ENCODE measurements at places on chromosomes 7 and 10.

GRCh38 chr10:27457966-27458365 is 46.1 kb upstream of the RAB18 start:
- no peak for DNase-seq

GRCh38 chr10:104527013-104527412 is 114.1 kb upstream of the SORCS3 start:
- DNase-seq: no peak

GRCh38 chr10:133315847-133316246 is 7.1 kb downstream of the ZNF511 start:
- DNase-seq: no peak

DNA sequence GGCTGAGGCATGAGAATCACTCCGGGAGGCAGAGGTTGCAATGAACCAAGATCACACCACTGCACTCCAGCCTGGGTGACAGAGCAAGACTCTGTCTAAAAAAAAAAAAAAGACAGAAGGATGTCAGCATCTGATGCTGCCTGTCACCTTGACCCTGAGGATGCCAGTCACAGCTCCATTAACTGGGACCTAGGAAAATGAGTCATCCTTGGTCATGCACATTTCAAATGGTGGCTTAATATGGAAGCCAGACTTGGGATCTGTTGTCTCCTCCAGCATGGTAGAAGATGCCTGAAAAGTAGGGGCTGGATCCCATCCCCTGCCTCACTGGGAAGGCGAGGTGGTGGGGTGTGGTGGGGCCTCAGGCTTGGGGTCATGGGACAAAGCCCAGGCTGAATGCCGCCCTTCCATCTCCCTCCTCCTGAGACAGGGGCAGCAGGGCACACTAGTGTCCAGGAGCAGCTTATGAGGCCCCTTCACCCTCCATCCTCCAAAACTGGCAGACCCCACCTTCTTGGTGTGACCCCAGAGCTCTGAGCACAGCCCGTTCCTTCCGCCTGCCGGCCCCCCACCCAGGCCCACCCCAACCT is 1.3 kb downstream of the NOS3 start:
- no peak for DNase-seq

DNA sequence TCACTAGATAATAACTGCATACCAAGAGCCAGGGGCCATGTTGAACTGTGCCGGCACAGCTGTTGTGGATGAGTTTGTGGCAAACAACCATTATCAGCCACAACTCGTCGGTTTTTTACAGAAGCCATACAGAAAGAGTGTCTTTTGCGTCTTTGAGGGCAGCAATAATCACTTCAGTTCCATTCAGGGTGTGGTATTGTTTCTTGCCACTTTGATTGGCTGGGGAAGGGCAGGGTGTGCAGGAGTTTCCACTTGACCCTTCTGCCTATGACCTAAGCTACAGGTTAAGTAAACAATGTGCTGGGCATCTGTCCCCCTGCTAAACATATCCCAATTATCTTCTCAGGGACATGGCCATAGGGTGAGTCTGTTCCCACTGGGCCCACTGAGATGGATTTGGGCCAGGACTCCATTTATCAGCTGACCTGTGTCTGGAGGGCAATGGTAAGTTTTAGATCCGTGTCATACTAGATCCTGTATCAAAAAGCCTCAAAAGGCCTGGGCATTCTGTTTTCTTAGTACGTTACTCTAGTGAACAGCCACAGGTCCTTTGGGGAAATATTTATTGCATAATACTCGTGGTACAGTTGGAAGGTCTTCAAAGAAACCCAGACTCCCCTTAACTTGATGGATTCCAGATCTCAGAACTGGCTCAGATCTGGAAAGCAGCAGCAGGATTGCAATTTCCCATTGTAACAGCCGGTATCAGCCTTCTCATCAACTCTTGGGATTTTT is 15.9 kb downstream of the ZNF3 start:
- DNase-seq: no peak

DNA sequence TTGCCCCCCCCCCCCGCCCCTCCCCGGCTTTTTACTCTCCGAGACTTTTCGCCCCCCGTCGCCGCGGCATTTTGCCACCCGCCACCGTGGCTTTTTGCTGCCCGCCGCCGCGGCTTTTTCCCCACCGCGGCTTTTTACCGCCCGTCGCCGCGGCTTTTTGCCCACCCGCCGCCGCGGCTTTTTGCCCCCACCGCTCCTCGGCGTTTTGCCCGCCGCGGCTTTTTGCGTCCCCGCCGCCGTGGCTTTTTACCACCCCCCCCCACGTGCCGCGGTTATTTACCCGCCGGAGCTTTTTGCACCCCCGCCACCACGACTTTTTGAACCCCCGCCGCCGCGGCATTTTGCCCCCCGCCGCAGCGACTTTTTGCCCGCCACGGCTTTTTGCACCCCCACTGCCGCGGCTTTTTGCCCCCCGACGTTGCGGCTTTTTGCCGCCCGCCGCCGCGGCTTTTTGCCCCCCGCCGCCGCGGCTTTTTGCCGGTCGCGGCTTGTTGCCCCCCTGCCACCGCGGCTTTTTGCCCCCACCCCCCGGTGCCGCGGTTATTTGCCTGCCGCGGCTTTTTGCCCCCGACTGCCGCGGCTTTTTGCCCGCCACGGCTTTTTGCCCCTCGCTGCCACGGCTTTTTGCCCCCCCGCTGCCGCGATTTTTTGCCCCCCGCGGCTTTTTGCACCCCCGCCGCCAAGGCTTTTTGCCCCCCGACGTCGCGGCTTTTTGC is 461.1 kb downstream of the ZNF33B start:
- no peak for DNase-seq

GRCh38 chr10:52652431-52653262 is 119.9 kb downstream of the MBL2 start:
- DNase-seq: no peak

GRCh38 chr10:119409906-119410305 is 132.6 kb downstream of the RGS10 start:
- no peak for DNase-seq

DNA sequence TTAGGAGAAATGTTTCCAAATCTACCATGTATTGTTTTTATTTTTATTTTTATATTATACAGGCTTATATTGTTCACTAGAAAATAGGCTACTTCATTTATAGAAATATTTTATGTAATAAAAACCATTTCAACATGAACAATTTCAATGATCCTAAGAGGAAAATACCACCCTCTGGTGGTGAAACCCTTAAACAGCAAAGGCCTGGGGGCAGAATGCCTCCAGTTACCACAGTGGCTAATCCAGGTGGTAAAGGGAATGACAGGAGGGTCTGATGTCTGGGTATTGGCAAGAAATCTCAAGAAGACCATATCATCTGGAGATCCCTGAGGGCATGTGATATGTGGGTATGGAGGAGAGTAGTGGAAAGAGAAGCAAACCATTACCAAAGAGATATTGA is 19.3 kb downstream of the MACC1 start:
- no peak for DNase-seq

- no peak for DNase-seq
Measured at GRCh38 chr7:50556247-50556991, 8.8 kb downstream of the DDC start.

DNA sequence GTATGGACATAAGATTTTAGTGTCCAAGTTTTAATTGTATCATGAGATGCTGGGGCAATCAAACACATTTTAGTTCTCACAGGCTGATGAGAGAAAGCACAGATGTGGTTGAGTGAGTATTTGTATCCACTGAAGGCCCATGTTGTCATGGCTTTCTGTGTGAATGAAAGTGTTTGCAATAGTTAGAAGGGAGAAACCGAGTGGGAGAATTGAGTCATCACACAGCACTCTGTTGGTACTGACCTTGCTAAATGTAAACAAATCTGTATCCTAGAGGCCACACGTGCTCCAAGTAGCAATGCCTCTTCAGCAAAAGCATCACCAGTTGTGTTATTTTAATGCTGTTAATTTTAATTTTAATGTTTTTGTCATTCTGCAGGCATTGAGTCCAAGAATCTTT is 121.2 kb downstream of the EMX2 start:
- no peak for DNase-seq

DNA sequence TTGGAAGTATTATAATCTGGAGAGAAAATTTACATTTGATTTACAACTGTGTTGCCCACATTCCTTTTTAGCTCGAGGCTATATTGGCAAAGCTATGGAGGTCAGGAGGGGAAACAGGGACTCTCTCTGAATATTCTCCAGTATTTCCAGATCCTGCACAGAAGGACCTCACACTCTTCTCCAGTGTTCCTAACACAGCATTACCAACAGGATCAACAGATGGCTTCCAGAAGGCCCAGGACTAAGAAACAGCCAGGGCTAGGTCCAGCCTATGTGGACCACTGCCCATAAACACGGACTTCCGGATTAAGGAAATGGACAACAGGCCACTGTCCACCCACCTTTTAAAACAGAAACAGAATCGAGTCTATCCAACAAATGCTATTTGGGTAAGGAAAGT is 65.3 kb downstream of the CHCHD3 start:
- DNase-seq: no peak

- no peak for DNase-seq
Measured at GRCh38 chr7:1290026-1290678, 57.5 kb downstream of the UNCX start.

DNA sequence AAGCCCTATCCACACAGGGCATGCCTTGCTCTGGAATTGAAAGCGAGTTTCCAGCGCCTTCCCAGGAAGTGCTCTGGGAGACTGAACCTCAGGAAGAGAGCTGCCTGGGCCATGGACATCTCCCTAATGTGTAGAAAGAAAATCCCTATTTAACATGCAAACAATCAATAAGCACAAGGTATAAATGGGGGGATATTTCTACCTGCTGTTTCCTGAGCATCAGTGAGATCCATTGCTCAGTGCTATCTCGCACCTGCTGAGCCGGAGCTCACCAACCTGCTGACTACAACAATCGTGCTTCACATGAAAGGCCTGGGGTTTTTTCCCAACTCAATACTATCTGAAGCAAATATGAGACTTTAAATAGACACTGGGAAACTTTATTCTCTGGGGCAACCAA is 584.0 kb downstream of the GLRX3 start:
- DNase-seq: no peak

- no peak for DNase-seq
Measured at GRCh38 chr7:95646350-95646749, 50.0 kb upstream of the PDK4 start.

- no peak for DNase-seq
Measured at GRCh38 chr10:79299397-79300241, 47.6 kb upstream of the PPIF start.

- no peak for DNase-seq
Measured at GRCh38 chr10:95675403-95676116, 18.2 kb downstream of the TCTN3 start.

DNA sequence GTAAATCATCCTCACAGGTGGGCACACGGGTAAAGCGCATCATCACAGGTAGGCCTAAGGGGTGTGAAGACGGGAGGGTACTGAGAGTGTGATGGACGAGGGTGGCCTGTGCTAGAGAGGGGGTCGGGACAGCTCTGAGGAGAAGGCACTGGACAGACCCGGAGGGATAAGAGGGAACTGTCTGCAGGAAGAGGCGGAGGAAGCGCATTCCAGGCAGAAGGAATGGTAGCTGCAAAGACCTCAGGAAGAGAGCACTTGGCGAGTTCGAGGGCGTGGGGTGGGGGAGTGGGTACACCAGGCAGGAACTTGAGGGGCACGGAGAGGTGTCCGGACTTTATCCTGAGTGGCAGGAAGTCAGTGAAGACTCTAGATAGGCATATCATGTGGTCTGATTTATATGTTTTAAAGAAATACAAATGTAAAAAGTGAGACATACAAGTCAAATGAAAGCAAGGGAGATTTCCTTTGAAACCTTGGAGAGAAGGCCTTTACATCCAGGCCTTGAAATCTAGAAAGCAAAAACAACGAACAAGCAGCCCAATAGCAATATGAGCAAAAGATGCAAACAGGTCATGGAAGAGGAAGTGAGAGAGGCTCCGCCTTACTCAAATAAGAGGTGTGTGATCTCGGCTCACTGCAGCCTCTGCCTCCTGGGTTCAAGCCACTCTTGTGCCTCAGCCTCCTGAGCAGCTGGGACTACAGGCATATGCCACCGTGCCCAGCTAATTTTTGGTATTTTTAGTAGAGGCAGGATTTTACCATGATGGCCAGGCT is 3.6 kb downstream of the LHPP start:
- no peak for DNase-seq

- no peak for DNase-seq
Measured at GRCh38 chr10:58307676-58308075, 27.1 kb upstream of the UBE2D1 start.

- DNase-seq: no peak
Measured at GRCh38 chr7:27242154-27242553, 448 bp upstream of the EVX1 start.

GRCh38 chr7:19508821-19509220 is 200.0 kb downstream of the POLR1F start:
- DNase-seq: no peak

DNA sequence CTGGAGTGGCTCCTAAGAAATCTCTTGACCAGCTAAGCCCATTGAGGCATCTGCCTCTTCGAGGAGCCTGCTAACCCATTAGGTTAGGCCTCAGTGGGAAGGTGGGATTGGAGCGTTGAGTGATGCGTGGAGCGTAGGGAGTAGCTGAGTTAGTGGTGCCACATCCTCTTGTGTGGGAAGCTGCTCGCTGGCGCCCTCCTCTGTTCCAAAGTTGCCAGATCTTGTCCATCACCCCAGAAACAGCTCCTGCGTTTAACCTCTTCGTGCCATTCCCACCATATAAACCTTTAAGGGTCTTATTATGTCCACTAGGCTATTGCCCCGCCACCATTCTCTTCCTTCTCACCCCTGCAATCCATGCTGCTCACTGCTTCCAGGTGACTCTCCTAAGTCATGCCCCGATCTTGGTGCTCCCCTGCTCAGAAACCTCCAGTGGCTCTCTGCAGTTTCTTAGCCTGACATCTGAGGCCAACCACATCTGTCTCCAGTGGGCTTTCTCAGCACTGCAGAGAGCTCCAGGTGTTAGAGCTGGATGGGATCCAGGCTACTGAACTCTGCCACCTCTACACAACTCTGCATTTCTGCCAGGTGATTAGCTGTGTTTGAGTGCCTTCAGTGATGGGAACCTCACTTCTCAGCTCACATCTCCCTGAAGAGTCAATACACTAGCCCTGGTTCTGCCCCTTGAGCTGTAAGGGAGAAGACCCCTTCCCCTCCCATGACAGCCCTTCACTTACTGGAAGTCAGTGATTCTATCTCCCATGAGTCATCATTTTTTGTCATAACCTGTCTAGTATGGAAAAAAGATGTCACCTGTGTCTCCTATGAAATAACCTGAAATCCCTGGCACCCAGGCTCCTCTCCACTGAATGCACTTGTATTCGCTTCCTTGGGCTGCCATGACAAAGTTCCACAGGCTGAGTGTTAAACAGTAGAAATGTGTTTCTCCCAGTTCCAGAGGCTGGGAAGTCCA is 65.0 kb upstream of the FGFR2 start:
- no peak for DNase-seq
